ENCODE measurements at places on chromosomes 16 and 17.

GRCh38 chr17:76048711-76049110, 21.6 kb upstream of the EVPL start:
- peak overlapping the region; percentile 97 for H3K27ac ChIP-seq
- no peak overlapping the region for H3K4me3 ChIP-seq
- H3K27me3 ChIP-seq, result no peaks in the 10 kb centered on the region
- H3K36me3 ChIP-seq, result peaks cover 13% of the 10 kb centered on the region

GRCh38 chr17:51435641-51436091, 175.3 kb downstream of the UTP18 start:
- DNase-seq, result peak; percentile 66
- H3K4me1 ChIP-seq, result peaks cover 50% of the 10 kb centered on the region
- no peaks in the 10 kb centered on the region for H3K27me3 ChIP-seq
- H3K36me3 ChIP-seq, result peaks cover 4% of the 10 kb centered on the region
- H3K27ac ChIP-seq, result peak overlapping the region; percentile 95

DNA sequence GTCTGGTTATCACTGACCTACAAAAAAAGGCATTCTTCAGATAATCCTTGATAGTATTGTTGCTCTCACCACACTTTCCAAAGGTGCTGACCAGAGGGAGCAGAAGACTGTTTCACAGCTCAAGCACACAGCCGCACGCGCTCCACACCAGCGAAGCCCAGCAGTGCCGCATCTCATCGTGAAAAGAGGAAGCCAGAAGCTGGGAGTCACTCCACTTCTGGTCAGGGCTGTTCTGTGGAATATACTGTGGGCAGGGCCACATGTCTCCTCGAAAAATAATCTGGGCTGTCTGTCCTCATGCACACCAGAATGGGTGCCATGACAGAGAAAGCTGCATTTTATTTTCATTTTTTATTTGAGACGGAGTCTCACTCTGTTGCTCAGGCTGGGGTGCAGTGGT, 7.3 kb upstream of the PRSS36 start:
- peaks cover 5% of the 10 kb centered on the region for H3K27me3 ChIP-seq
- no peaks in the 10 kb centered on the region for H3K36me3 ChIP-seq
- H3K4me1 ChIP-seq, result peaks cover 5% of the 10 kb centered on the region
- DNase-seq, result no peak
- H3K4me3 ChIP-seq, result no peak overlapping the region
- H3K27ac ChIP-seq, result no peak overlapping the region

- peak overlapping the region; percentile 77 for H3K4me3 ChIP-seq
- H3K4me1 ChIP-seq, result peaks cover 80% of the 10 kb centered on the region
- peak overlapping the region; percentile 99 for H3K27ac ChIP-seq
- DNase-seq, result no peak
These were observed 43.8 kb downstream of the CYTH1 start for GRCh38 chr17:78738278-78738677.

DNA sequence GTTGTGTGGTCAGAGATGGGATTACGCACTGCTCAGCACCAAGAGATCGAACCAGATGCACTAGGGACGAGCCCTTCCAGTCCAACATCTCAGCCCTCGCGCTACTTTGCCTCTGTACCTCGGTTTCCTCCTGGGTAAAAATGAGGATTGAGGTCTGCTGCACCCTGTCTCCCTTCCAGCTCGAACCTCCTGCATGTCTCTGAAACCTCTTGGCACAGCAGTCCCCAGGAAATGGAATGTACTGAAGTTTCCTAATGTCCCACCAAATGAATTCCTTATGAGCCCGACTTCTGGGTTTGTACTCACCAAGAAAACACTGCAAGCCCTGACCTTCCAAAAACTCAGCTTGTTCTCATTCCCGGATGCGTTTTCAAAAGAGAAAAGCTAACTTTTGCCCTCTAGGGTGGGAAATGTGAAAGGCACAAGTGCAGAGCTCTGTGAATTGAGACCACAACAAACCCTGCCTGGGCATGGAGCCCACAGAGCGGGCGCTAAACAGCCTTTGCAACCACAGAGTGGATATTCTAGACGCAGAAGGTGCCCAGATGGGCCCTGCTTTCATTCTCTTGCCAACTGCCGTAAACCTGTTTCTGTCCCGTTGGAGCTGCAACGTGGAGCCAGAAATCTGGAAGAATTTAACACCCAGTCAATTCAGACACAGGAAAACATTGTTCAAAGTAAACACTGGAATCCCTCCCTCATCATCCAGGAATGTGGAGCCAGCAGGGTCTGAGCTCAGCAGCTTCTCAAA, 10.3 kb downstream of the CDRT4 start:
- H3K27ac ChIP-seq, result no peak overlapping the region
- H3K27me3 ChIP-seq, result no peaks in the 10 kb centered on the region
- no peaks in the 10 kb centered on the region for H3K4me1 ChIP-seq
- no peak overlapping the region for H3K4me3 ChIP-seq
- H3K36me3 ChIP-seq, result peaks cover 4% of the 10 kb centered on the region
- DNase-seq, result no peak

DNA sequence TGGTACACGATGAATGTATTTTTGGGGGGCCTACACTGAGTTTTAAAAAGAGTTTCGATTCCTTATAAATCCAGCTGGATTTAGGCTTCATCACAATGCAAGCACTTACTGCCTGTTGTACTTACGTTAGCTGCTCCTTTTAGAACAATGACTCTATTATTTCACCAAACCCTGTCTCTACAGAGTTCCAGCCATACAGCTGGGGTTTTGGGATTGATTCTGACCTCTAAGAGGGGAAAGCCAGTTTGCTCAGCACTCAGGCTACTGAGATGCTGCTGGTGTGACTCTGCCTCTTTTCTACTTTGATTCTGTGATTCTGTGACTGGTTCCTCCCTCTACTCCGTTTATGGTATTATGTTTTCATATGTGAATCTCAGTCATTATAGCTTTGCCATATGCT, 329.7 kb downstream of the ABCC12 start:
- H3K27me3 ChIP-seq, result no peaks in the 10 kb centered on the region
- H3K4me1 ChIP-seq, result no peaks in the 10 kb centered on the region
- H3K4me3 ChIP-seq, result no peak overlapping the region
- H3K27ac ChIP-seq, result no peak overlapping the region
- DNase-seq, result no peak
- no peaks in the 10 kb centered on the region for H3K36me3 ChIP-seq

GRCh38 chr17:49495842-49496182, 719 bp downstream of the NGFR start:
- H3K36me3 ChIP-seq, result peaks cover 5% of the 10 kb centered on the region
- peaks cover 29% of the 10 kb centered on the region for H3K4me1 ChIP-seq
- DNase-seq, result no peak

- H3K27me3 ChIP-seq, result no peaks in the 10 kb centered on the region
- peaks cover 14% of the 10 kb centered on the region for H3K36me3 ChIP-seq
- no peak overlapping the region for H3K27ac ChIP-seq
These were observed 5.8 kb downstream of the NUP88 start for GRCh38 chr17:5413682-5414081.

DNA sequence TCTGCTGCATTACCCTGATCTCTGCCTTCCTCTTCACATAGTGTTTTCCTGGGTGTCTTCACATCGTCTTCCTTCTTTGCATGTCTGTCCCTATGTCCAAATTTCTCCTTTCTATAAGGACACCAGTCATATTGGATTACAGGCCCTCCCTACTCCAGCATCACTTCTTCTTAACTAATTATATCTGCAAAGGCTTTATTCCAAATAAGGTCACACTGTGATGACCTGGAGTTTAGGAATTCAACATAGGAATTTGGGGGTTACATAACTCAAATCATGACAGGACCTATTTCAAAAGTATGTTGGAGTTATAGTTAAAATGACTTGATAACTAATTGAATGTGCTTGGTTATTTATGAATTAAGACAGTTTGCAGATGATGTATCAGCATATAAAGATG, 490.5 kb upstream of the ERCC4 start:
- no peak overlapping the region for H3K27ac ChIP-seq
- H3K36me3 ChIP-seq, result no peaks in the 10 kb centered on the region
- no peaks in the 10 kb centered on the region for H3K27me3 ChIP-seq
- no peaks in the 10 kb centered on the region for H3K4me1 ChIP-seq
- no peak overlapping the region for H3K4me3 ChIP-seq

- no peak overlapping the region for H3K4me3 ChIP-seq
- H3K27me3 ChIP-seq, result no peaks in the 10 kb centered on the region
- H3K36me3 ChIP-seq, result peaks cover 2% of the 10 kb centered on the region
- H3K4me1 ChIP-seq, result no peaks in the 10 kb centered on the region
- no peak for DNase-seq
These were observed 18.9 kb downstream of the UTP6 start for GRCh38 chr17:31882571-31882970.

DNA sequence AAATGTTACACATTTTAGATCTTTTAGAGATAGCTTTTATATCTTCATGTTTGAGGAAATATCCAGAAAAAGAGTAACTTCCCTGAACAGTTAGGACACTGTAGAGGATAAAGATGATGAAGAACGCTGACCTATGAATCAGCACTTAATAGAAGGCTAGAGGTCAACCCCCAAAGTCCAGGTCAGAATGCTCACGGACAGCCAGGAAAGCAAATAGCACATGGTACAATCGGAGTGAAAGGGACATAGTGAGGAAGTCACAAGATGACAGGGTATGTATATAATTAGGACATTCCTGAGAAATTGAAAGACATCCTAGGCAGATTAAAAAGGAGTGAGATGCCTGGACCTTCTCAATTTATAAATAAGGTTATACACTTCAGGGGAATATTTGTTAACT, 55.1 kb upstream of the CNTNAP4 start:
- H3K4me1 ChIP-seq, result no peaks in the 10 kb centered on the region
- H3K4me3 ChIP-seq, result no peak overlapping the region
- H3K27ac ChIP-seq, result no peak overlapping the region
- no peak for DNase-seq
- H3K27me3 ChIP-seq, result no peaks in the 10 kb centered on the region
- no peaks in the 10 kb centered on the region for H3K36me3 ChIP-seq

GRCh38 chr17:7214300-7215135, 5.1 kb downstream of the DLG4 start:
- H3K27ac ChIP-seq, result peak overlapping the region; percentile 99
- H3K27me3 ChIP-seq, result peaks cover 8% of the 10 kb centered on the region
- H3K36me3 ChIP-seq, result no peaks in the 10 kb centered on the region
